ENCODE measurements at places on chromosomes 13 and 19.

DNA sequence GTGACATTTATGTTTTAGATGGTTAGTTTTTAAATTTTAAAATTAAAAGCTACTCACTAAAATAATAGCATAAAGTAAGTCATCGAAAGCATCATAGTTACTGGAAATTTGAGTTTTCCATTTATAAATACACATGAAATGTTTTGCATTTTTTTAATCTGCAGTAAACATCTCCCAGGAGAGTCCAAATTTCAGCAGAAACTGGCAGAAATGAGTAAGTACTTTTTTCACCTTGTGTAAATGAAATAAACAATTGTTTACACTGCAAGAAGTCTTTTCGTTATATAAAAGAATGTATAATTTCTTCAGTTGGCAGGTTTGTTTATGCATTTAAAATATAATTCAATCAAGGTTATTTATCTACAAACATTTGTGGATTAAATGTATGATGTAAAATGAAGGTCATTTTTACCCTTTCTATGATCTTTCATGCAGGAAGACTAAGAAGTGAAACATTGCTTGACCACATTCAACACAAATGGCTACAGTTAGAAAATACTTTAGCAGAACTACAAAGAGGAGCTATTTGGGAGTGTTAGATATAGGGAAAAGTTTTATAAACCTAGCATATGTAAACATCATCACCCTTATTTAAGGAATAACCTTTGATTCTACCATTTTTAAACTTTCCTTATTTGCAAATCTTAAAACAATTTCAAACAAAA, 55.6 kb downstream of the RCBTB2 start:
- DNase-seq: no peak

DNA sequence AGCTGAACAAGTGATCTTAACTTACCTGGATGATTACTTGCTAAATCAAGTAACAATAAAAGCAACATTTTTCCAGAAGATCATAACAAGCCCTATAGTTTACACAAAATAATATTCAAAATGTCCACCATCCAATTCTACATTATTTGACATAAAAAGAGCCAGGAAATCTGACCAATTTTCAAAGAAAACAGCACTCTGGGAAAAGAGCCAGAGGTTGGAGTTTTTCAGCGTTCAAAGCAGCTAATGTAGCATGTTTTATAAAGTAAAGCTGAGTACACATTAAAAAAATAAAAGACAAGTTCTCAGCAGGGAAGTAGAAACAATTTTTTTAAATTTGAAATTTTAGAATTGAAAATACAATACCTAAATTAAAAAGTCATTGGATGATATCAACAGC, 62.6 kb downstream of the UFM1 start:
- DNase-seq: no peak

DNA sequence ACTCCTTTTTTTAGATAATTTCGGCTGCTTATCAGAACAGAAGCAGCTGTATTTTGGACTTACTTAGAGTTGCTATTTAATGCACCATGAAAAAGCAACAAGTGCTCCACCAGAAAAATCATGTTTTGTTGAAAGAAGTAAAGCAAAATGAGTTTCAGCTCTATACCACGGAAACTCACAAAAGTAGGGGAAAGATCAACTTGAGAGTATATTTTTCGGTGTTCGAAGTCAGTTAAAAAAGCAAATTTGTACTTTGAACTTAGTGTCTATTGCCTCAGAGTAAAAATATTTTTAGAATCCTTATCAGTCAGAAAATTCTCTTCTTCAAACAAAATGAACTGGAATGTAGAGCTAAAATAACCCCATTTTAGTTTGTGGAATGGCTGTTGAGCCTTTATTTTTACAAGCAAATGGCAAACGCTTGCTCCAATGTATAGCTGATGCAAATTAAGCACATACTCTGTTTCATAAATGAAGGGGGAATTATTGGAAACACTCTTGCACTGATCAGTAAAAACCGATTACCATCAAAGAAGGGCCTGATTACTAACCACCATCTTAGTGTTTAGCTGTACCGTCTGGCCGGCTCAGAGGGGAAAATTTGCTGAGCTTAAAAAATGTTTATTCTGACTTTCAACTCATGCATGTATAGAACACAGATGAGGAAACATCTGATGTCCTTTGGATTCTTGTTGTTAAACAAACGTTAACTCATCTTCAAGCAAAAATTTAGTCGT, 540.7 kb downstream of the GPC6 start:
- DNase-seq: no peak

DNA sequence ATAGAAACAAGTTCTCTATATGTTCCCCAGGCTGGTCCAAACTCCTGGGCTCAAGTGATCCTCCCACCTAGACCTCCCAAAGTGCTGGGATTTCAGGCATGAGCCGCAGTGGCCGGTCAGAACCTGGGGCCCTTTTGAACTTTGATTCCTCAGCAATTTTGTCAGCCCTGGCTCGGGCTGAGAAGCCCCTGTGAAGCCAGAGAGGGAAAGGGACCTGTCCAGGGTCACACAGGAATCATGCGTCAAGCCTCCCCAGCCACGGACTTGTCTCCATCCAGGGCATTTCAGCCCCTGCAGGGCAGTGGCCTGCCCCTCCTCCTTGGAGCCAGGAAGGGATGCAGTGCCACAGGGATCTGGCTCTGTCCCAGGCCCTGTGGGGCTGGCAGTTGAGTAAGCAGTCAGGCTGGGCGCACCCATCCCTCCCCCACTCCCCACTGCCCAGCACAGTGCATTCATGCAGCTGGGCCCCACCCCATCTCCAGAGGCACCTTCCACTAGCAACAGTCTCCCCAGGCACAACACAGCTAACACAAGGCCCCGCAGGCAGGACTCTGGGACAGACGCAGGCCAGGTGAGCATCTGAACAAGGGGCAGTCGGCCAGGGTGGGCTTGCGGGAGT, at the start of gene CAPS:
TSS of gene CAPS (plus strand) at position 516 of the 619 bp plus-strand sequence. CDS start 153 bp downstream, outside the sequence.
- no peak for DNase-seq

DNA sequence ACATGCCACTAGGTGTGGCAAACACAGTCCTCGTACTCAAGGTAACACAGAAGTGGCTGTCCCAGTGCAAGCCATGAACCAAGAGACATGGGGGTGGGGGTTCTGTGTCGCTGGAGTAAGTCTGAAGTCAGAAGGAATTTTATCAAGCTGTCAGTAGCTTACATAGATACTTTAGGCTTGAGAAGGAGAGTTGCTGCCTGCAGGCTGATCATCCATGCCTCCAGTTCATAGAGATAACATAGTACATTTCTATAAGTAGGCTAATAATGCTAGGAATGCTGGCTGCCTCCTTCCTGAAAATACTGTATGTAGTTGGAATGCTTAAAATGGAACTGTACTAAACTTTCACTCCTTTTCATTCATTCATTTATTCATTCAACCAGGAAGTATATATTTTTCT, 70.1 kb downstream of the CAB39L start:
- no peak for DNase-seq

DNA sequence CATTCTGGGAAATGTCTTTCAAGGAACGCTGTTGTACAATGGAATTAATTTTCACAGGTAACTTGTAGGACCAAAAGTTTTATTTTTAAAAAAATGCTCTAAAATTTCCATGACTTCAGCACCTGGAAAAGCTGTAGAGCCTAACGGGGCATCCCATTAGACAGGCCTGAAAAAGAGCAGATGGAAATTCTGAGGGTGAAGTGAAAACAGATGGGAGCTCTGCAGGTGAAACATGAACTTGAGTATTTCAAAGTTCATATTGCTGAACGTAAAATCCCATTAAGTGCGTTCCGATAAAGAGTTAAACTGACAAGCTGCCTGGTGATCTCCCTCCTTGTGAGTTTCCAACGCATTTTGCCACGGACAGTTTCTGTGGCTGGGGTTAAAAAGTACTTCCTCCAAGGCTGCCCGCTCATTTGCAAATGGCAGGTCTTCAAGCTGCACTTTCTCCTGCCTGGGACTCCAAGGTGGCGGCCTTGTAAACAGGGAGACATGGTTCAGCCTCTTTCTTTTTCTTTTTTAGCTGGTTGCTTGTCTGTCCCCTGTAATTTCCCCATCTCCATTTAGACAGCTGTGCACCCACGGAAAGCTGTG, 450.4 kb downstream of the FGF9 start:
- DNase-seq: no peak

DNA sequence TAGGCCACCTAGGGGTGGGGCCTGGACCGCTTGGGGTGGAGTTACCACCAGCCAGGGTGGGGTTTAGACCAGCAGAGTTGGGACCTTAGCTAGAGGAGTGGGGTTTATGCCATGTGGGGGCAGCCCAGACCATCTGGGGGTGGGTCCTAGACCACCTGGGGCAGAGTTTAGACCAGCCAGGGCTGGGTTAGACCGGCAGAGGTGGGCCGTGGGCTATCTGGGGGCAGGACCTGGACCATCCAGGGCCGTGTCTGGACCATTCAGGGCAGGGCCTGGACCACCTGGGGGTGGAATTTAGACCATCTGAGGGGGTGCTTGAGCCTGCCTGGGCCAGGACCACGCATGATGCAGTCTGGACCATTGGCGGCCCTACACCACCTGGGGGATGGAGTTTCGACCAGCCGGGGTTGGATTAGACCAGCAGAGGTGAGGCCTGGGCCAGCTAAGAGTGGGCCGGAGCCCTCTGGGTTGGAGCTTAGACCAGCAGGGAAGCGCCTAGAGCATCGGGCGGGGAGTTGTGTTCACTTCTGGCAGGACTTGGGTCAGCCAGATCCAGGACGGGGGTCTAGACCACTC, 10.0 kb upstream of the CACNG6 start:
- DNase-seq: no peak

GRCh38 chr19:47820410-47820809, 1.3 kb upstream of the CRX start:
- DNase-seq: no peak

DNA sequence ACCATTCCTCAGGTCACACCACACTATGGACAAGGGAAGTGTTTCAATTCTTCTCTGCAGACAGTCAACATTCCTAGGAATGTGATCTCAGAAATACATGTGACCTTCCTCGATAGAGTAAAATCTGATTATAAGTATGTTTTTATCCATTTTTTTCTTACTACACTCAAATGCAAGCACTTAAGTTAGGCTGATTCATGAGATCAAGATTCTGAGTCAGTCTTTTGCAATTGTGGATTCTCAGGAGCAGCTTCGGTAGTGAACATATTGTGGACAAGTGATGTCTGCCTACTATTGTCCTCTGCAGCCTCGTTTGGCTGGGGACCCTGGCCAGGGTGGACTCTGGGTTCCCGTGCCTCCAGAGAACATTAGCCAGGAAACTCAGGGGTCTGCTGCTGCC, 3.2 kb downstream of the SERPINE3 start:
- no peak for DNase-seq

DNA sequence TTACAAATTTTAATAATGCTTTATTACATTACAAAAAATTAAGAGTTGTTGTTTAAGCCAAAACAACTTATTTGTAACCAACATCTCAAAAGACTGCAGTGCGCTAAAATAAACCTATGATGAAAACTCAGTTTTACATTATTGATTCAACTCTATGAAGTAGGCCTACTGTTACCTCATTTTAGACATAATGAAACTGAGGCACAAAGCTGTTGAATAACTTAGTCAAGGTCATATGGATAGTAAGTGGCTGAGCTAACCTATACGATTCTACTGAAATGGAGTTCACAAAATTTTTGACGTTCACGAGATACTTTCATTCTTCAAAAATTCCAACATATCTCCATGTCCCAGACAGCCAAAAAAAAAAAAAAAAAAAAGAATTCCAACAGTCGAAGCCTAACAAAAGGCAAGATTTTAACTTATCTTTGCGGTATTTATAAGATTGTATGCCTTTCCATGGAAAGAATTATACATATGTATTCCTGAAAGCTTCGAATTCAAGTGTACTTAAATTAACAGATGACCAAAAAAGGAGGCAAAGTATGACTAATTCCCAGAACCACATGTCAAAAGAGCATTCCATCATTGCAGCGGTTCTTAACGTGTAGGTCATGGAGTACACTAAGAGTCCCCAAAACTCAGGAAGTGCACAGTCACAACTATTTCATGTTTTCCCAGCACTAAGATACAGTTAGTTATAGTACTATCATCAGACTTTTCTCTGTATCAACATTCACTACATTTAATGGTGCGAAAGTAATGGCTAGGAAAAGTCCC, 69.4 kb downstream of the PSPC1 start:
- no peak for DNase-seq

GRCh38 chr13:32984857-32985626, 31.2 kb upstream of the KL start:
- no peak for DNase-seq

- DNase-seq: no peak
Measured at GRCh38 chr19:39497996-39498797, 550 bp upstream of the DLL3 start.

DNA sequence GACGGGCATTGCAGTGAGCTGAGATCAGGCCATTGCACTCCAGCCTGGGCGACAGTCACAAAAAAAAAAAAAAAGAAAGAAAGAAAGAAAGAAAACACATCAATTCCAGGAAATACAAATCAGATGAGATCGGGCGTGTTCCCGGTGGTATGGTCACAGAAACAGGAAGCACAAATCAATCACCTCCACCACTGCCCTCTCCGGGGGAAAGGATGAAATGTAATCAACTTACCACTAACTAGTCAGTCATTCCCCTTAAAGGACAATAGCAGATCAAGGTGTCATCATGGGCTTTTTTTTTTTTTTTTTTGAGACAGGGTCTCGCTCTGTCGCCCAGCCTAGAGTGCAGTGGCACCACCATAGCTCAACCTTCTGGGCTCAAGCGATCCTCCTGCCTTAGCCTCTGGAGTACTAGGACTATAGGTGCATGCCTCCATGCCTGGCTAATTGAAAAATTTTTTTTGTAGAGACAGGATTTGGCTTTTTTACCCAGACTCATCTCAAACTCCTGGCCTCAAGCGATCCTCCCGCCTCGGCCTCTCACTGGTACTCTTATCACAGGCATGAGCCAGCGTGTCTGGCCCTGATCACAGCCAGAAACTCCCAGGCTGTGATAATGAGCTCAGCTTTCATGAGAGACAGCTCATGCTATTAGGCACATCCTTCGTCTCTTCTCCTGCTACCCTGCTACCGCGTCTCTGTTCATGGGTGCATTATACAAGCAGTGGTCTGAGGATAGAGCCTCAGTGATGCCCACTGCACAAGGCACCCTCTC, 6.8 kb upstream of the DPRX start:
- DNase-seq: no peak

- DNase-seq: no peak
Measured at GRCh38 chr19:10643172-10643967, 10.8 kb upstream of the ILF3 start.

DNA sequence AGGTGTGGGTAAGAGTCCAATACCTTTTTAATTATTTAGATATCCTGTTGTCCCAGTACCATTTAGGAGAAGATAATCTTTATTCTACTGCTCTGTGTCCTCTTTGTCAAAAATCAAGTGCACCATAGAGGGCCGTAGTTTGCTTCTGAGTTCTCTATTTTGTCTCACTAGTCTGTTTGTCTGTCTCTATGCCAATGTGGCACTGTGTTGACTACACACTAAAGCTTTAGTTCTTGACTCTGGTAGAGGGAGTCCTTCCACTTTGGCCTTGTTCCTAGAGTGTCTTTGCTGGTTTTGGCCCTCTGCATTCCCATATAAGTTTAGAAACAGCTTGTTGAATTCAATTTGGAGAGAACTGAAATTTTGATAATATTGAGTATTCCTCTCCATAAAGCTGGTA, 75.9 kb downstream of the SCGB2B2 start:
- DNase-seq: no peak
